ENCODE measurements at places on chromosomes 3 and 15.

- DNase-seq, result no peak
Observed at GRCh38 chr3:13411186-13411860, 8.8 kb downstream of the NUP210 start.

GRCh38 chr3:115960799-115961198 lies 337.5 kb downstream of the GAP43 start:
- no peak for DNase-seq

DNA sequence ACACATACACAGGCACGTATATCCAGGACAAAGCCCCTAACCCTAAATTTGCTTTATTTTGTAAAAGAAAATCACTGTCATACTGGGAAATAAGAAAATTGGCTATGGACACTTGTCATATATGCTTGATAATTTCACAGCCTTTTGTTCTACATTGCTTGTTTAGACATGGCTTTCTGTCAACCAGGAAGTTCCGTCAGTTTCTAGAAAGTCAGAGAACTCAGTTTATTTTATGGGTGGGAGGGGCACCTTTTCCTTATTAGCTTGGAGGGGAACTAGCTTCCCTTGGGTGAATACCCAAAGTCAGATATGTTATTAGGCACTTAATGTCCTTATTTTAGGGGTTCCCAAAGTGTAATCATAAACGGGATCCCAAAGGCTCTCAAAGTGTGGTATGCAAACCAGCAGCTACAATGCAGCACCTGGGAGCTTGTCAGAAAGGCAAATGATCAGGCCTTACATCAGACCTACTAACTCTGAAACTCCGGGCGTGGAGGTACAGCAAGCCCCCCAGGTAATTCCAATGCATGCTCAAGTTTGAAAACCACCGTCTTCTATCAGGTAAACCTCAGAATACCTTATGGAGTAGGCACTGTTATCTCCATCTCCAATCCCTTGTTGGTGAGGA lies 50.1 kb downstream of the CADPS start:
- no peak for DNase-seq

GRCh38 chr3:170228093-170228766 lies 6.0 kb downstream of the PRKCI start:
- no peak for DNase-seq

- DNase-seq, result no peak
Observed at GRCh38 chr15:40282147-40282868, 556 bp downstream of the ANKRD63 start.

- peak; percentile 15 for DNase-seq
Observed at GRCh38 chr3:119497820-119498185, 544 bp upstream of the TIMMDC1 start.

DNA sequence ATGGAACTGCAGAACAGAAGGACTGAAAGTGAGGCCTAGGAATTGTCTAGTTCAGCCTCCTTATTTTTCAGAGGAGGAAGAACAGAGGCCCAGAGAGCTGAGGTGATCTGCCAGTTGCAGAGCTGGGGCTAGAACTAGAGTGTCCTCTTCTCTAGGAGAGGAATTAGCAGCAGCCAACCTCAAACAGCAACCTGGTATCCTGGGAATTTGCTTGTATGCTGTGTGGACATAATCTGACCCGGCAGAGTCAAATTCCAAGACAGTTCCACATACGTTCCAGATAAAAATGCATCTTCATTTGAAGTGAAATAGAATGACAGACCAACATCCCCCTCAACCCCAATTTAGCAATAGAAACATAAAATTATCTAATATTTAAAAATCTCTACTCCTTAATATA lies 13.5 kb upstream of the TSC22D2 start:
- DNase-seq, result no peak

All from gastrocnemius medialis (tissue), 4 donors.